CD4-positive, alpha-beta T cell treated with Interleukin-4 for 1 hour (primary cell): ENCODE measurements at places on chromosomes 7 and 10.

DNA sequence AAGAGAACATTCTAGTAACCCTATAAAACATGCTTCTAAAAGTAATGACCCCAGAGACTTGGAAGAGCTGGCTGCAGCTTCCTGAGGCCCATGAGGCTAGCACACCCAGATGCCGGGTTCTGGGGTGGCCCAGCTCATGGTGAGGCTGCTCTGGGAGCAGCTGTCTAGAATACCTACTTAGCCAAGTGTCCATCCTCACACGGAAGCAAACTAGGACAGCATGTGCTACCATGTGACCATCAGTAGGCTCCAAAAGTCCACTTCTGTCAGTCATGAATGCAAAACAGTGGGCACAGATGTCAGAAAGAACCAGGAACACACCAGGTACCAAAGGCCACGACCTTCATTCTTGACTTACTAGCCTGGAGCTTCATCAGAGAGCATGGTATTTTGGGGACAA lies 32.4 kb downstream of the CTBP2 start:
- no peak for DNase-seq

- no peak for DNase-seq
Observed at GRCh38 chr10:125489731-125490130, 193.2 kb downstream of the TEX36 start.

DNA sequence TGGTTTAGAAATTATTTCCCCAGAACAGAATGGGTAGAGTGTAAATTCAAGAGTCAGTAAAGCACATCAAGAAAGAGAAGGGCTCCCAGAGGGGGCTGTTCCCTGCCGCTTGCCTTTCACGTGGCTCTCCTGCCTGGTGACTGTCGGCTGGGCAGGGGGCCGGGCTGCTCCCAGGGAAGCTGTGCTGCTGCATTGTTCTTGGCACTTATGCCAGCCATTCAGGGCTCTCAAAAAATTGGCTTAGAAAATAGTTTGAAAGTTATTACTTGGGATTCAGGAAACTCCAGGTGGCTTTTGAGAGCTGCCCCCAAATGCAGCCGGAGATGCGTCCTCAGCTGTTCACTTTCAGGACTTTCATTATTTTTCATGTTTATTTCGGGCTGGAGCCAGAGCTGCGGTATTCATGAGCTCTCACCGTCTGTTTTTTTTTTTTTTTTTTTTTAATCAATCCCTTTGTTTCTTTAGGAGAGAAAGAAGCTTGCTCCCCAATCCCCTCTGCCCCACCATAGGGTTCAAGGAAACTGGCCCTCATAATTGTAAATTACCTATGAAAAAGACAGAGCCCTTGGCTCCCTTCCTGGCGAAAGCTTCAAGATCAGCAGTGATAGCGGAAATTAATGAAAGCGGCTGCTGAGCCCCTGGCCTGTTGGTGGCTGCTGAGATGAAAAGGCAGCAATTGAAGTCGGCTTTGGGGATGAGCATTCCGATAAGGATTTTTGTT lies 94.1 kb downstream of the SORCS3 start:
- DNase-seq: no peak

GRCh38 chr7:84949501-84949900 lies 237.4 kb downstream of the SEMA3D start:
- DNase-seq: no peak

DNA sequence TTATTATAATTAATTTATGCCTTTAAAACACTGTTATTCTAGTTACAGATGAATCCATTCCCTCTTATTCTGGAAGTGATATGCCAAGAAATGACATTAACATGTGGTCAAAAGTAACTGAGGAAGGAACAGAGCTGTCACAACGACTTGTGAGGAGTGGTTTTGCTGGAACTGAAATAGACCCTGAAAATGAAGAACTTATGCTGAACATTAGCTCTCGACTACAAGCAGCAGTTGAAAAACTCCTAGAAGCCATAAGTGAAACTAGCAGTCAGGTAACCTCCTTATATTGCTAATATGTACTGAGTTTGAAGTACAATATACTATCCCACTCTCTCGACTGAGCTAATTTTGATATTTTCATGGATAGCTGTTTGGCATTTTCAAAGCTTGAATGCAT lies 81.6 kb downstream of the CYP51A1 start:
- no peak for DNase-seq

DNA sequence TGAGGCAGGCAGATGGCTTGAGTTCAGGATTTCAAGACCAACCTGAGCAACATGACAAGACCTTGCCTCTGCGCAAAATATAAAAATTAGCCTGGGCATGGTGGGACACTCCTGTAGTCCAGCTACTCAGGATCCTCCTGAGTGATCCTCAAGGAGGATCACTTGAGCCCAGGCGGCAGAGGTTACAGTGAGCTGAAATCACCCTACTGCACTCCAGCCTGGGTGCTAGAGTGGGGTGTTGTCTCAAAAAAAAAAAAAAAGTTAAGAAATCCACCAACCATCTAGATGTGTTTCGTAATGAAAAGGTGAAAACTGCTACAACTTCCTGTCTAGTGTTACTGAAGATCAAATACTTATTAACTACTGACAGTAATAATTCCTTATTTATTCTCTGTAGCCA lies 8.1 kb downstream of the GLCCI1 start:
- no peak for DNase-seq

DNA sequence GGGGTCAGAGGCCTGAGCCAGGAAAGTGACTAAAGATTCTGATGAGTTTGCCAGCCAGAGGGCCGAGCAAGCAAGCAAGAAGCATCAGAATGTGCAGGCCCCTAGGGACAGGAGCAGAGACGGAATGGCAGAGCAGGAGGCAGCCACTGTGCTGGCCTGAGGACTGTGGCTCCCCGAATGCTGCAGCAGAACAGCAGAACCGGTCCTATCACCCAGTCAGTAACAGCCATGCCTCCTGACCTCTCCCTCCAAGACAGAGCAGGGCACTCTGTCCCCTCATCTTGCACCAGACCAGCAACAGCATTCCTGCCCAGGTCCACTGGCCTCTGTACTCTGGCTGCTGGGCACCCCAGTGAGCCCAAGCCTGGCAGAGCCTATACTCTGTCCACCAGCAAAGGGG lies 85.9 kb downstream of the ARHGAP22 start:
- no peak for DNase-seq

DNA sequence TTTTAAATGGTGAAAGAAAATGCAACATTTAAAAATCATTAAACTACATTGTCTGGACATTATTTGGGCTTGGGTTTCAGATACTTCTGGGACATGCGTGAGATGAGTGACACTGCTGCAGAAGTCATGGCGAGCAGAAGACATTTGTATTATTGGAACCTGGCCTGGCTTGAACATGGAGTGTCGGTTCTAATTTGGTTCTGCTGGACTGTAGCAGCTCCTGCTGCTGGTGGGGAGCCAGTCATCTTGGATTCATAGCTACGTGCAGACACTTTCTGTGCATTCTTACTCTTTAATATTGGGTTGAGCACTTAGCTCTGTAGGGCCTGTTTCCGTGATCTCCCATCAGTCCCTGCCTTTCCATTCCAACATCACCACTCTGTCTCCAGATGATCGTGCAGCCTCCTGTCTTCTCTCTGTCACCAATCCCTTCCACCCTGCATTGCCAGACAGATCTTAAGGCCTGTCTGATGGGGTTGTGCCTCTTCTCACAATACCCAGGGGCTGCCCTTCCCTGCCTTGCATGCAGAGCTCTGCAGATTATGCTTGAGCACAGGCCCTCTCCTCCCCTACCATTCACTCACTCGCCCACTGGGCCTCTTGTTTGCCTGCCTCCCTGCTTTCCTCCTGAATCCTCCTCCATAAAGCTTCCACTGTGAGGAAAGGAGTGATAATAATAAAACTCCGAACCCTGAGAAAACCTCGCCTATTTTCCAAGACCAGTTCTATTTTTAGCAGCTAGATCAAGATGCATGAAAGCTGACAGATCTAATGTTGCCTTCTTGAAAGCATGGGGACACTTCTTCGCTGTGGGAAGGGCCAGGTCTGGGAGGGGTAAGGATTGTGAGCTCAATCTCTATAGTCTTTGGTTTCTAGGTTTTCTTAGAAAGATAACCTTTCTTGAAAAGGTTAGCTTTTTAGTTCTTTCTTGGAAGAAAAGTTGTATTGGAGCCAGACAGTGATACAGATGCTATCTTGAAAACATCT lies 32.9 kb downstream of the CELF2 start:
- no peak for DNase-seq

DNA sequence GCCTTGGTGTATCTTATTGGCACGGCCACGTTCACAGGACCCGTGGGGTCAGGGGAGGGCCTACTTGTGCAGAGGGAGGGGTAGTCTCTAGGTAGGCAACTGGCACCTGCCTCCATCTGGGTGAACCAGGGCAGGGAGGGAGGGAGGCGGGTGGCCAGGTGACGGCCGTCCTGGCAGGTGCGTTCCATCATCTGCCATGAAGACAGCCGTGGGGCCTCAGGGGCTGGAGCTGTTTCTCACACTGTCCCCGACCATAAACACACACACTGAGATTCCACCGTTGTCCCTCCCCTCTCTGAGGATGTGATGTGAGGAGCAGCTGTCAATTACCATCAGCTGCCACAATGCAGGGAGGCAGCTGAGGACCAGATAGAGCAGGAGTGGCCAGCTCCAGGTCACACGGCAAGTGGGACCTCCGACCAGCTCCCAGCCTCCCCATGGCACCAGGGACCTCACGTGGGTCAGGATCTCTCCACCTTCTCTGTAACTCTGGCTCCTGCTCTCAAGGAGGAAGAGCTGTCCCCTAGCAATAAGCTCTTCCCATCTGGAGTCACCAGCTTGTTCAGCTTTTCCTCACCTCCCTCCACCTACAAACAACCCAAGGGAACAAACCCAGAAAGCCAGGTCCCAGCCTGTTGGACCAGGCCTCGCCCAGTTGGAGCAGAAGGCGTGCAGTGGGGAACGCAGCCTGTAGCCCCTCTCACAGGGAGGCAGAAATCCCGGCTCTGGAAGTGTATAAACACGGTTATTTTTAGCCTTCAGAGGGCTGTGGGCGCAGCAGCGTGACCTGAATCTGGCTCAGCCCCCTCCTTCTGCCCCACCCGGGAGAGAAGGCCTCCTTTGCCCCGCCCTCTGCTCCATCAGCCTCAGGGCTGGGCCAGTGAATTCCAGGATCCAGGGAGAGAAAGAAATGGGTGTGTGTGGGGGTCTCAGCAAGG lies 33.1 kb downstream of the ZMIZ1 start:
- DNase-seq: no peak

GRCh38 chr10:5343092-5343491 lies 21.7 kb upstream of the UCN3 start:
- DNase-seq: no peak

- no peak for DNase-seq
Observed at GRCh38 chr10:31000071-31000782, 31.4 kb downstream of the ZNF438 start.

GRCh38 chr7:138000081-138000701 lies 1.7 kb downstream of the CREB3L2 start:
- DNase-seq: no peak

DNA sequence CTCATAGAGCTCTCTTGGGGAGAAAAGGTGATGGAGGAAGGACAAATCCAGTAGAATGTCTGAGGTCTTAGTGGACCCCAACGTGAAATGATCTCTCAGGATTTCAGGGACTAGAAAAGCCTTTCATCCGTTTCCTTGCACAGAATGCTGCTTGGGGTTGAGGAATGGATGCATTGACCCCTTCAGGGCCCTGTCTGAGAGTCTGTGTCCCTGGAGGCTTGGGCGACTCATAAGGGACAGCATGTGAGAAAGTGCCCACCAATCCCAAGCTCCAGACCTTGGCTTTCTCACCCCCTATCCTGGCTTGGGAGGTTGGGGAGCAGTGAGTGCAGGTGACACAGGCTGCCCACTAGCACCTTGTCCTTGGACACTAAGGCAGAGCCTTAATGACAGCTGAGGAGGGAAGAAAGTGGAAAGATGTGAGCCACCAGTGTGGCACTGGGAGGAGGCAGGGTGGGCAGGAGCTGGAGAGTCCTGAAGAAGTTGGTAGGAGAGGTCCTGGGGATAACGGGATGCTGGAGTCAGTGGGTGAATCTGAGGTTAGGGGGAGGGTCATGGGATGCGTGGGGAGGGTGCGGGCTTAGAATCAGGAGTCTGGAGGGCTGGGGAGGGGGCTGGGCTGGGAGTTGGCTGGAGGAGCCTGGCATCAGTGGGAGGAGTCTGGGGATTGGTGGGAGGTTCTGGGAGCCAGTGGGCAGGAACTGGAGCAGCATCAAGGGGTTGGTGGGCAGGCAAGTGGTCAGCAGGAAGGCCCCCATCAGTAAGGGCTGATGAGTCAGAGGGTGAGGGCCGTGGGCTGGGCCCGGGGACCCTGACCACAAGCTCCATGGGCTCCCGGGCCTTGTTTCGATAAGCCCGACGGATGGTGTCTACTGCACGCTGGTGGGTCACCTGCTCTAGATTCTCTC lies 8.6 kb downstream of the LZTS2 start:
- DNase-seq: no peak

GRCh38 chr7:83455612-83456011 lies 193.3 kb downstream of the SEMA3E start:
- no peak for DNase-seq

- no peak for DNase-seq
Observed at GRCh38 chr7:116584721-116585120, 59.9 kb downstream of the CAV1 start.

- DNase-seq: no peak
Observed at GRCh38 chr7:106076537-106076936, 35.6 kb downstream of the SYPL1 start.

DNA sequence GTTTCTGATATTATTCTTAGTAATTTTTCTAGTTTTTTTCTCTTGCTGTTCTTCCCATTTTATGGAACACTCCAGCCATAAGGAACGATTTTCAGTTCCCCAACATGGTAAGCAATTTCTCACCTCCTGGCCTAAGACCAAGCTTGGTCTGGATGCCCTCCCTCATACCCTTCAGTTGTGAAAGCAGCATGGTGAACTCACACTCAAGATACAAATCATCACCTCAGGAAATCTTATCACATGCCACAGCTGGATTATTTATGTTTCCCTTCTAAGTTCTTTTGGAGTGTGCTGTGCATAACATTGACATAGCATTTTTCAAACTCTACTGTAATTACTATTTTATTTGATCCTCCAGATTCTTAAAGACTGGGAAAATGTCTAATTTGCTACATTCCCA lies 216.6 kb downstream of the AGMO start:
- no peak for DNase-seq

- no peak for DNase-seq
Observed at GRCh38 chr10:88168171-88169036, 305.0 kb downstream of the PTEN start.

DNA sequence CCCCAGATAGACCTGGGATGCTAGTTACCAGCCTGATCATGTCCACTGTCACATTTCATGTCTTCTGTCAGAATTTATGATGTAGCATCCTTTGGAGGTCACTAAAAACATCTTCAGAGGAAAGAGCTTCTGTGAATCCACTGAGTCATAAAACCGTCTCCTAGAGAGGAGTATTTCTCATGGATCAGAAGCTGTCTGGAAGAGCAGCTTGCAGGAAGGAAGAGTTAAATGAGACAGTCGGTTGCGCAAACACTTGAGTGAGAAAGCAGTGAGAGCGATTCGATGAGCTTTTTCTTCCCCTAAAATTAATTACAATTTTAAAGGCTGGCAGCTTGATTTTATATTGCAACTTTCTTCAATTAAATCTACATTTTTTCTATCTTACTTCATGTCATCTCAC lies 47.2 kb upstream of the WDR11 start:
- DNase-seq: no peak
